ENCODE measurements at places on chromosomes 5 and 9.
A peak's percentile ranks its signal among the peaks of the same experiment; 100 is the strongest.

DNA sequence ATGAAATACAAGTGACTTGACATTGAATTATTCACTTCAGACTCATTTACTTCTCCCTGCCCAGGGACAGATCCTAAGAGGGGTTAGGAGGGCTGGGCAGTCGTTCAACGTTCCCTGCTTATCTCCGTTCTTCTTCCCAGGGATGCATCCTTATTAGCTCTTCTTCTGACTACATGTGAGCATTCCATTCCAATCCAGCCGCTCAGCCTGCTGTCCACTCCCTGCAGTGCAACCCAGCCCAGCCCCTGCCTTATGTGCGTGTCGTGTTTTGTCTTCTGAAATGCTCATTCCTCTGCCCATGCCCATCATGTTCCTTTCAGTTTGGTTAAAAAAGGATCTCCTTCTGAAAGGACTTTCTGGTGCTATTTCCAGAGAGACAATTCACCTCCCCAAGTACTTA, 64.7 kb upstream of the PALM2AKAP2 start:
- DNase-seq, result no peak

GRCh38 chr5:97162045-97162444, 19.6 kb upstream of the LIX1 start:
- peak; percentile 92 for DNase-seq

GRCh38 chr9:135689011-135689410, 10.3 kb downstream of the SOHLH1 start:
- no peak for DNase-seq

DNA sequence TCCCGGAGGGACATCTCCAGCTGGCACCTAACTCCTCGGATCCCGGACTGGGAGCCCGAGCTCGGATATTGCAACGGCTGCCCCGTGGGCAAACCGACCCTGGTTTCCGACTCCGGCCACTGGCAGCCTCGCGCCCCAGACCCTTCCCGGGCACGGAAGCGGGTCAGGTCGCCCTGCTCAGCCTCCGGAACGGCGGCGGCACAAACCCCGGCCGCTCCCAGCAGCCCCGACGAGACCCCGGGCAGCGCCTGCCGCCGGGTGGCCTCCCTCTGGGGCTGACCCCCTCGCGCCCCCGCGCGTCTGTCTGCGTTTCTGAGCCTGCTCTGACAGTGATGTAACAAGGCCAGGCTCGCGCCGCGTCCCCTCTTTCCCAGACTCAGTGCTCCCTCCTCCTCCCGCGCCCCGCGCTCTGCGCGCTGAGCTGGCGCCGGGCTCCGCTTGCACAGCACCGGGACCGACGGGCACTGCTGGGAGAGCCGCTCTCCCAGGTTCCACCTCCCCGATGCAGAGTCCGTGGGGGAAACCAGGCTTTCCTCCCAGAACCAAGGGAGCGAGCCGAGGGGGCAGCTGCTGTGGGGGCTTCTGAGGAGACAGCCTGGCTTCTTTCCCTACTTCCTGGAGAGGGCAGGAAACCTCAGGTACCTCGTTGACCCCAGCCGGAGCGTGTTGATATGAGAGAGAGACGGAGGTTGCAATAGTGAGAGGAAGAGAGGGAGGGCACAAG, at the start of gene TMEM215:
Gene TMEM215 (plus strand): TSS at position 373 of the 724 bp plus-strand sequence. CDS start 644 bp downstream, outside the sequence.
- no peak for DNase-seq

DNA sequence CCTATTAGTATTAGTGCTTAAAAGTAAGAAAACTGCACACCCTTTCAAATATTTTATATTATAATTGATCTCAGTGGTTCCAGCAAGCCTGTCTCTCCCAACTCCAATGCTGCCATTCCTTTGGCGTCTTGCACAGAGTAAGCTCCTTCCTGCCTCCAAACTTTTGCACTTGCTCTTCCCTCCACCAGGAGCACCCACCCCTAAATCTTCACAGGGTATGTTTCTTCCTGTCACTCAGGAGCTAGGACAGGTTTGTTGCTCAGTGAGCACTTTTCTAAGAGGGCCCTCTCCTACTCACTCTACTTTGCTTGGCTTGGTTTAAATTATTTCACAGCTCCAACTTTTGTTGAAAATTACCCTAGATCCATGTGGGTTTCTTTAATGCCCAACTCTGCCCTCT, 189.1 kb upstream of the ADRA1B start:
- no peak for DNase-seq
